ENCODE measurements at places on chromosomes 3 and 15.
A peak's percentile ranks its signal among the peaks of the same experiment; 100 is the strongest.

- no peak for DNase-seq
Observed at GRCh38 chr3:195868866-195869412, 39.4 kb downstream of the TNK2 start.

- DNase-seq = no peak
Observed at GRCh38 chr15:67701669-67702068, 123.6 kb upstream of the SKOR1 start.

DNA sequence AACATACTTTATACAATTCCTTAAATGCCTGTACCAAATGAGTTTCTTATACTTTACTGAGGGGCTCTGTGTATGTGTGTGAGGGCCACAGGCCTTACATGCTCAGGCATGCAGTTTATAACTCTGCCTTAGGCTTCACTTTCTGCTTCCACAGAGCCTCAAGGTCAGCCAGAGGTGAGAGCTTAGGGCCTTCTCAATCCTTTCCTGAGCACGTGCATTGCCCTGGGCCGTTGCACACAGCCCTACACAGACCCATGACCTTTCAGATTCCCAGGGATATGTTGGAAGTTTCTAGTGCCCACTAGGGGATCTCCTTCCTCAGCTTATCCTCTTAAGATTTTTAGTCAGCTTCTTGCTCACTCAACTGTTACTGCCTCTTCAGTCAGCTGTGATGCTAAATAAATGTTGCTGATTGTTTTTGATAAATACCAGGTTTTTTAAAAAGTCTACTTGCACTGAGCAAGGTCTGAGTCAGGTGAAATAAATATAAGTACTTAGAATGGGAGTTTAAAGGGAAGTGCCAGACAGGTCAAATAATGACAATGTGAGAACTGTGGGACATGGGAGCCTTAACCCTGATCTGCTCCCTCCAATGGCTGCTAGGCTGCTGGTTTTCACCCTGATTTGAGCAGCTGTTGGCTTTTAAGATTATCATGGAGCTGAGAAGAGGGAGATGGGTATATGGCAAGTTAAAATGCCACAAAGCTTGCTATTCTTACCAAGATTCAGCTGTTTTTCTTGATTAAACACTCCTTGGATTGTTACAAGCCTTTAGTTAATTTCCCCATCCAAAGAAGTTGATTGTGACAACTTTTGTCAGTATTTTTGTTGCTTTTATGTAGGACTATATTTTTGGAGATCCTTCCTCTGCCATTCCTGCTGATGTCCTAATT lies 169.5 kb downstream of the PLD1 start:
- DNase-seq = no peak

GRCh38 chr3:141246224-141246957 lies 14.8 kb downstream of the PXYLP1 start:
- DNase-seq = no peak

DNA sequence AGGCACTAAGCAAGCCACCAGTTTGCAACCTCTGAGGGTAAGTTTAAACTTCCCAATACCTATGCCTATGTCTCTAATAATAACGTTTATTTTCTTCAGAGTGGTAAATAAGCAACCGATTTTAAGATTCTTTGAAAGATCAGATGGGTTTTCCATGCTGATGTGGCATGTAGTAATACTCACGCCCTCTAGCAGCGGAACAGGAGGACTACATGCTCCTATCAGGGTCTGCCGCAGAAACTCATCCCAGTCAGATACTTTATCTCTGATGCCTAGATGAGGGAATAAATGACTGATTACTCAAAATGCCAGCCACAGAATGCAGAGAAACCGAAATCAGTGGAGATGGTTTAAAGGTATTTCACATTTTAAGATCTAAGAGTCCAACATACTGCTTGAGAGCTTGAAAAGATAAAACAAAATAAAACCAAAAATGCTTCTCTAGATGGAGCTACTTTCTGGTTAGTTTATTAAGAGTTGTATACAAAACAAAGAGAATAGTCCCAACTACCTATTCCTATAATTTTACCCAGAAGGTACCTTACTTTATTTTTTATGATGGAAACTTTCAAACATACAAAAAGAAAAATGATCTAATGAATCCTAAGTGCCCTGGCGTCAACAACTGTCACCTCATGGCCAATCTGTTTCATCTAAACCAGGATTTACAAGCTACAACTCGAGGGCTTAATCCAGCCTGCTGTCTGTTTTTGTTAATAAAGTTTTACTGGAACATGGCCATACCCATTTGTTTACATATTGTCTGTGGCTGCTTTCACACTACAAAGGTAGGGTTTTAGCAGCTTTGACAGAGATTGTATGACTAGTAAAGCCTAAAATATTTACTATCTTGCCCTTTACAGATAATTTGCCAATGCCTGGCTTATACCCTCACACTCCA lies 37.5 kb upstream of the STIMATE start:
- DNase-seq = peak; percentile 20

- no peak for DNase-seq
Observed at GRCh38 chr15:99006904-99007495, 592 bp downstream of the PGPEP1L start.

DNA sequence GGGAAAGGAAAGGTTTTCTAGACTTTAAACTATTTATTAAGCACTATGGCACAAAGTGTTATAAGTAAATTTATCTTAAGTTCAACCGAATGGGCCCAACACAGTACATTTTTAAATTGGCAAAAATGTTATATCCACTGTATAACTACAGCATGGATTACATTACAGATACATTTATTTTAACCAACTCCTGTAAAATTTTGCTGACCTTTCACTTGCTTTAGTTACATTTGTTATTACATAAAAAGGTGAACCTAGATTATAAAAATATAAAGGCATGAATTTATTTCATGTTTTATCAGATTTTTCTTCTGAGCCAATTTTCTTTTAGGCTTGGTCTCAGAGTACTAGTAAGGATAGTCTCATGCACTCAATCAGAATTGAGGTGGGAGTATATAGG lies 221.9 kb upstream of the GBE1 start:
- DNase-seq = no peak

DNA sequence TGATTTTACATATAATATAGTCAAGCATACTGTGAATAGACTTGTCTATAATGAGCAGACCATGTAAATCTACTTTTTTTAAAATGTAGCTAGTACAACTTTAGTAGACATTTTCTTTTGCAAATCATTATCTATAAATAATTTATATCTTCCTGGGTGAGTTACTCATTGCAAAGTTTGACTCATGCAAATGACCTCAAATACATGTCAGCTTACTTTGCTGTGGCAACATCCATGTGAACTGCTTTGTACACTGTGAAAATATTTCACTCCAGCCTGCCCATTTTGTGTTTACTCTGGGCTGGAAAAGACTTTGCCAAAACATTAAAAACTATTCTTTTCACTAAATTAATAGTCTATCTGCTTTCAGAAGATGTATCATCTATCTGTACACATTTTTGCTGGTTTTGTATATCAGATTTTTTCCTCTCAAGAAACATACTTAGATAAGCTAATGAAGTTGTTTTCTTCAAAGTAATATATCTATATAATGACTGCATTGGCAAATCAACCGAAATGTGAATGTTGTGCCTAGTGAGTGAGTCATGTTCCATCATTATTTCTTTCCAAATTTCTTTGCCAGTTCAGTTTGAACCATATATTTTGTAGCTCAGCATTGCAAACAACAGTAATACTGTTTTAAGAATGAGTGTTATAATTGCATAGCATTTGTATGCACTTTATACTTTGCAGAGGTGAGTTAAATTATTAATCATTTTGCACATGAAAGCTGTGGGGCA lies 26.5 kb downstream of the IGSF10 start:
- DNase-seq = no peak

DNA sequence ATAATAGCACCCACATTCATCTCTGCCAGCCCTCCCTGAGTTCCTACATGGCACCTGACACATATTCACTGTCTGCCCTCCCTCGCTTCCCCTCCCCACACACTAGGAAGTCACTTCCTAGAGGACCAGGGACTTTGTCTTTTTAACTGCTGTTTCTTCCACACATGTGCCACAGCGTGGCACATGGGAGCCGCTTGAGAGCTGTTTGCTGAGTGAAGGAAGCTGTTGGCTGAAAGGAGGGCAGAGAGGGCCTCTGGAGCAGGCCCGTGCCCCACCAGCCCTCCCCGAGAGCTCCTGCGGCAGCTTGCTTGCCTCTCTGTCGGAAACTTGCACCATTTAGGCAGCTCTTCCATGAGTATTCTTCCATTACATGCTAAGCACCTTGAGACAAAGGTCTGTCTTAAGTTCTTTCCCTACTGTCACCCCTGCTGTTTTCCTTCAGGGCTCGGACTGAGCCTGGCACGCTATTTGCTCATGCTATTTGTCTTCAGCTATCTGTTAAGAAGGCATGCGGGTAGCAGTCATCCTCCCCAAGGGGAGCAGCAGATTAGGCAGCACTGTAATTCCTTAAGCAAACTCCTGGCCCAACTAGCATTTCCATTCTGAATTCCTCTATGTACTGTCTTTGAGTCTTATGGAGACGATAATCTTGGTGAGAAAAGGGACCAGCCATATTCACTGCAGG lies 72.2 kb downstream of the CACNA1D start:
- no peak for DNase-seq

DNA sequence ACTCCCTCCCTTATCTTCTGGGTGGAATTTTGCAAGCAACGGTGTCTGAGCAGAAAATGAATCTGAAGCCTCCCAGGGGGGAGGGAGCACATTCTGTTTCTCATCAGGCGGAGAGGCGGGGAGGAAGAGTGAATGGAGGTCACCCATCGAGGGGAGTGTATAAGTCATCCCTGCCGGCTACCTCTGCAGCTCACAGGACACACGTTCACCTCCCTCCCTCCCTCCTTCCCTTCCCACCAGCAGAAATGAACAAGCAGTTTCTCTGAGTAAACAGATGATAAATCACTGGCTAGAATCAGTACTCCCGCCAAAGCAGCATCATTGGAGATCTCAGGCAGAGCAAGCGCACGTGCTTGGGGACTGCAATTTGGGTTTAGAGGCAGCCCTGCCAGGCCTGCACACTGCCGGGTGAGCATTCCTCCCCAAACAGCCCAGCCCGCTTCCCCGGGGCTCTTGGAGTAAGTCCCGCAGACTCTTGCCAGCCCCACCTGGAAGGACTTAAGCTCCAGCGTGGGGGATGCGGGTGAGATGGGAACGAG lies 38.3 kb downstream of the CPN2 start:
- DNase-seq = no peak

GRCh38 chr15:51936105-51936478 lies 35.5 kb downstream of the LEO1 start:
- no peak for DNase-seq

DNA sequence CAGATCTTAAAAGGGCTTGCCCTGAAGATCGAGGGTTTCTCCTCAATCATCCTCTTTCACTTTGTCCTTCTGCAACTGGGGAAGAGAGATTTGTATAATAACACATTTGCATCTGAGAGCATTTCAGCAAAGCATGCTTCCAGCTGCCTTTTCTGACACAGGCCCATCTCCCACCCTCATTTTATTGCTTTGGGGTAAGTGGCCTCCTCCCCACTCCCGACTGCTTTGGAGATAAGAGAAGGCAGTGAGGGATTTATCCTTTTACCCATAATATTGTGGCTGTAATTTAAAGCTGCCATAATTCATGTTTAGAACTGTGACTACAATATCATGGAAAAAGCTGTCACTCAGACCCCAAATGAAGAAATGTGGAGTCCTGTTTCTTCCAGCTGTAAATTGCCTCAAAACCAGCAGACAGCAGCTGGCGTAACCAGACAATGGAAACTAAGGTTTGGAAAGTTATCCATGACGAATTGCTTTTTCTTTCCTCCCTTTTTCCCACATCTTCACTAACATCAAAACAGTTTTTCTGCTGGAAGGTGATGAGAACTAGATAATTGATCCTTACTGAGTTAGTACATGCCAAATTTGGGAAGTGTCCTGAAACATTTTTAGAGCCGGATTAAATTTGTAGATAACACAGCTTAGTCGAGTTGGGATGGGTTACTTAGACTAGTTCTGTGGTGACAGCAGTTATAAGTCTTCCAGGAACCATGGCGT lies 104.2 kb upstream of the PFN2 start:
- no peak for DNase-seq

GRCh38 chr3:126014252-126014651 lies 45.3 kb downstream of the ROPN1B start:
- no peak for DNase-seq

DNA sequence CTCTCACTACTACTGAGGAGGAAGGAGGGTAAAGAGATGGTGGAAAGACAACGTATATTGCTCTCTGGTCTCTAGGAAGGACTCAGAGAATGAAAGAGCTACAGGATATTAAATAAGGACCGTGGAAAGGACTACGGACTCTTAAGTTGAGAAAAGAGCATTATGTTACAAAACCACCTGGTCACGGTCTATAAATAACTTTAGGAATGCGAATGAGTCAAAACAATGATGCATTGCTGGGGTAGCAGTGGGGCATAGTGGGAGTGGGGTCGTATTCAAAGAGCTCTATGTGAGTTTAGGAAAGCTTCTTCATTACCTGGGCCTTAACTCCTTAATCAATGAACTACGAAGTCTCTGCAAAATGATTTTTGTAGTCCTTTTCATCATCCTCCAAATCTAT lies 295.7 kb upstream of the SOX14 start:
- no peak for DNase-seq

GRCh38 chr15:64013179-64014062 lies 32.9 kb downstream of the DAPK2 start:
- no peak for DNase-seq

DNA sequence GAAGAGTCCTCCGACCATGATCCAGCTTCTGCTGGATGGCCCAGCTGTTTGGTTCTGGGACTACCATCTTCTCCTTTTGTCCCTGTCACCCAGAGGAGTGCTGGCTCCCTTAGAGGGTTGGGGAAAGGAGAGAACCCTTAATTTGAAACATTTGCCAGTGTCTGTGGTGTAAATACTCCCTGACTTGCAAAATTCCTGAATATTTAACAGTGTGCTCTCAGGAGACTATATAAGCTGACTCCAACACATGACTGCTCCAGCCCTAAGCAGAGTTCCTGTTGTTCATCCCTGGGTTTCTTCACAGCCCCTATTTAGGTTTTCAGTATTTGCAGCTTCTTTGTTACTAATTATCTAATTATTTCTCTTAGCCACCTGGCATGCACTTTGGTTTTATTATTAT lies 133.1 kb downstream of the CPNE4 start:
- DNase-seq = no peak

DNA sequence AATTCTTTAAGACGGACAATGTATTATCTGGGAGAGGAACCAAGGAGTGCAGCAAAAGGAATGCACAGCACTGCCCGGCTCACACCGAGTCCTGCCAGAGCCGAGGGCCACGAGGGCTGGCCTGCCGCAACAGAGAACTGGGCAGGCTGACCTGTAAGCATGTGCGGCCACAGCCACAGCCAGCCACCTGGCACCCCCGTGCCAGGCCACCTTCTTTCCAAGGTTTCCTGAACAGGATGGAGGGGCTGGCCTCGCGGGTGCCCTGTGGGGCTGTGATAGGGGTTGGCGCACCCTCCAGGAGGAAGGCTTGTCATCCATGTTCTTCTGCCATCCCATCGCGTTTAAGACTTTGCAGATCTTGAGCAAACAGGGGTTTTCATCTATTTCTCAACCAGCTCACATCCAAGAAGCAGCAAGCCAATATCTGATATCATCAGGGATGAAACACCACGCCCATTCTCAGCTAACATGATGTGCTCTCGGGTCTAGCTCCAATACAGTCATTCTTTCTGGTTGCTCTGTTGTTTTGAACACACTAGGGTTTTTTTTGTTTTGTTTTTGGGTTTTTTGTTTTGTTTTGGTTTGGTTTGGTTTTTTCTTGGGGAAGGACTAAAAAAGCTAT lies 10.2 kb downstream of the CA12 start:
- DNase-seq = no peak

Data from GM12891 (cell line).